Neural crest cell (in vitro differentiated cells): ENCODE measurements at places on chromosomes 3 and 15. TPM values are rescaled to one million over a fixed set of nuclear protein-coding genes. Genes with fewer than 3 reads are reported as not detected.

QTRT2 gene
- 40.2 and 46.5 TPM in 2 replicates for total RNA-seq

ATP13A4 gene
- 0.30 and 0.57 TPM in 2 replicates for total RNA-seq

CLCN2 gene
- total RNA-seq = 23.6 and 27.8 TPM in 2 replicates

LIPC gene
- total RNA-seq = not detected in 2 replicates

SPATA12 gene
- total RNA-seq = not detected in 2 replicates
